ENCODE measurements at places on chromosomes 7 and 10. TPM values are rescaled to one million over a fixed set of nuclear protein-coding genes. Genes with fewer than 3 reads are reported as not detected.

Gene CYP26A1
- not detected for total RNA-seq

Gene CPEB3
- total RNA-seq: 0.64 TPM

Gene ADAM8
- 4.5 TPM for total RNA-seq

Gene OR2A7
- 0.13 TPM for total RNA-seq

Gene CYP2W1
- not detected for total RNA-seq

Gene ADGRA1
- not detected for total RNA-seq

Gene ELMO1
- 2.3 TPM for total RNA-seq

Gene P4HA1
- 189 TPM for total RNA-seq

Gene MSS51
- total RNA-seq: 0.39 TPM

Gene PNLIPRP2
- not detected for total RNA-seq

Gene CTAGE4
- total RNA-seq: 0.72 TPM

Gene ZCCHC24
- 25.0 TPM for total RNA-seq

Gene PDK4
- total RNA-seq: 1.2 TPM

Gene TBX20
- total RNA-seq: 1.2 TPM

Gene LRRTM3
- not detected for total RNA-seq

Gene DMBT1
- 0.40 TPM for total RNA-seq

Gene CYP2E1
- total RNA-seq: 1.7 TPM

Gene CFAP70
- total RNA-seq: 0.64 TPM

Gene FAM107B
- 22.1 TPM for total RNA-seq

Gene SHH
- total RNA-seq: 0.52 TPM

Gene RAB19
- total RNA-seq: not detected

Gene CPXM2
- 1.8 TPM for total RNA-seq

Gene GAD2
- not detected for total RNA-seq

Gene ADAM12
- total RNA-seq: 8.1 TPM

Gene FEZF1
- not detected for total RNA-seq

Gene PRSS1
- total RNA-seq: 0.24 TPM

Gene ACTR3C
- total RNA-seq: 0.39 TPM

Gene NXPH1
- total RNA-seq: not detected

Gene FRMD4A
- total RNA-seq: 21.5 TPM

Gene GRID2IP
- total RNA-seq: not detected

Gene C7orf57
- total RNA-seq: not detected

Gene HOXA3
- total RNA-seq: 8.1 TPM

Gene MYL10
- not detected for total RNA-seq

Gene CLDN4
- total RNA-seq: 3.2 TPM

Gene LIPK
- total RNA-seq: not detected
